ENCODE measurements at places on chromosomes 6 and 20.

DNA sequence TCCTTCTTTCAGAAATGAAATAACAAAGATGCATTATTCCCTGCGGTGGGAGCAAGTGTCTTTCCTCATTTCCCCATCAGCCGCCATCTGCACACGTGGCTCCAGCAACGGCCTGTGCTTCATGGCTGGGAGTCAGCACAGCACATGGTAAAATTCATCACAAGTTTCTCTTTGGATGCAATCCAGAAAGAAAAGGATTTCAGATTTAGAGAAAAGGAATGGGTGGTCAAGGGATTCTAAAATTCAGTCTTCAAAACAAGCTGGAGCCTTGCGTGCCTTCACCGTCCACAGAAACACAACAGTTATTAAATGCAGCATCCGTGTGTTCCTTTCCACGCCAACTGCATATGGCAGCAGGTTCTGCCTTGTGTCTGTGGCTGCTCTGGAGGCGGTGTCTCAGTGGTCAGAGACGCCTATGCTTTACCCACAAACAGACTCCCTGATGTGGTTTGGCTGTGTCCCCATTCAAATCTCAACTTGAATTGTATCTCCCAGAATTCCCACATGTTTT, 107.6 kb downstream of the THBS2 start:
- peak; percentile 31 for DNase-seq

DNA sequence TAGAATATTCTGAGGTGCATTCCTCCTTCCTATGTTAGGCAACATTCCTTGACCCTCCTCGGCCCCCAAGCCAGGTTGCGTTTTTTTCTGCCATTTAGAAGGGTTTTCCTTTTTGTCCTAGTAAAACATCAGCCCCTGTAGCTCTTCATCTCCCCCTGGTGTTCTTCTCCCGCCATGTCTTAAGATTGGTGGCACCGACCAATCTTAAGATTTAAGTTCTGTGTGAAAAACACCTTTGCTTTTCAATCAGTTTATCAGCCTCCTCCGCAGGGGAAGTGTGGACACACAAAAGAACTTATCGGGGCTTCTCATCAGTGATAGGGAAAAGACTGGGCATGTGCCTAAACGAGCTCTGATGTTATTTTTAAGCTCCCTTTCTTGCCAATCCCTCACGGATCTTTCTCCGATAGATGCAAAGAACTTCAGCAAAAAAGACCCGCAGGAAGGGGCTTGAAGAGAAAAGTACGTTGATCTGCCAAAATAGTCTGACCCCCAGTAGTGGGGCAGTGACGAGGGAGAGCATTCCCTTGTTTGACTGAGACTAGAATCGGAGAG, 719 bp upstream of the EDN1 start:
- peak; percentile 68 for DNase-seq

DNA sequence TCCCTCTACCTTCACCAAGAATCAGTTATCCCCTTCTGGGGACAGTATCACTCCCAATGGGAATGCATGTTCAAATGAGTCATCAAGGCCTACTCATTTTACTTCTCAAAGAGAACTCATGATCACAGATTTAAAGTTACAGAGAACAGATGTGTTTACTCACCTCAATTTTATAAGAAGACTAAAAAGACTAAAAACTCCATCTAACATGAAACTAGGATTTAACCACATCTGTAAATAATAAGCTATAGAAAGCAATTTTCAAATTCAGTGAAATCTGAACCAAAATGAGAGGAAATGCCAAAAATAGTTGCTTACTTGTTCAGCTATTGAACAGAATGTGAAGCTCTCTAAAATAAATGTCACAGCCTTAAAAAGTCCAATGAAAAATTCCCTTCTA, 300.1 kb upstream of the KCNQ5 start:
- no peak for DNase-seq

- no peak for DNase-seq
Observed at GRCh38 chr6:21611485-21611884, 17.9 kb downstream of the SOX4 start.

DNA sequence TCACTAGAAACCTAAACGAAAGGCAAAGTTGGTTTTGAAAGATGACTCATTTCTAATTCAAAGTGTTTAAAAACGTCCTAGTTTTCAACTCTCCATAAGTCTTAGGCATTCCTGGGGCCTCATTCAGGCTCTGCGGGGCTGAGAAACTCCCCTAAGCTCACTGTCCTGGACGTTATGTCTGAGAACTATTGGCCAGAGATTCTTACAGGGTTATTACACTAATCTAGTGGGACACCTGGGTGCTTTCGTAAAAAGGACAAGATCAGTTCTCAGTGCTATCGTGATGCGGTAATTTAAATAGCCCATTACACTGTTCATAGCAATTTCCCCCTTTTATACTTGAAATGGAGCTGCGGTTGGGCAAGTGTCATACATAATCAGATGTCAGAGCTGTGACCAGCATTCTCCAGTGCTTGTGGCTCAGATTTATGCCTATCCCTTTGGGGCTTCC, 280.9 kb downstream of the QKI start:
- DNase-seq, result no peak

DNA sequence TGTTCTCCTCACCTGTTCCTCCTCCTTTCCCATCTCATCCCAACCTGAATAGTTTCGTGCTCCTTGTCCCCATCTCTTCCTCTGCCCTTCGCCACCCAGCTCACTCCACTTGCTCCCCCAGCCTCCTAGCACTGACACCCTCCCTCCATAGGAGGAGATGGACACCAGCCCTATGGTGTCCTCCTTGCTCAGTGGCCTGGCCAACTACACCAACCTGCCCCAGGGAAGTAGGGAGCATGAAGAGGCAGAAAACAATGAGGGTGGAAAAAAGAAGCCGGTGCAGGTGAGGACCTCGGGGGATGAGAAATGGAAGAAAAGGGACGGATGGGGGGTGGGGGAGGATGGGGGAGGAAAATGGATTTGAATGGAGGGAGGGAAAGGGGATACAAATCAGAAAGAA, 6.2 kb downstream of the SLC12A5 start:
- no peak for DNase-seq

DNA sequence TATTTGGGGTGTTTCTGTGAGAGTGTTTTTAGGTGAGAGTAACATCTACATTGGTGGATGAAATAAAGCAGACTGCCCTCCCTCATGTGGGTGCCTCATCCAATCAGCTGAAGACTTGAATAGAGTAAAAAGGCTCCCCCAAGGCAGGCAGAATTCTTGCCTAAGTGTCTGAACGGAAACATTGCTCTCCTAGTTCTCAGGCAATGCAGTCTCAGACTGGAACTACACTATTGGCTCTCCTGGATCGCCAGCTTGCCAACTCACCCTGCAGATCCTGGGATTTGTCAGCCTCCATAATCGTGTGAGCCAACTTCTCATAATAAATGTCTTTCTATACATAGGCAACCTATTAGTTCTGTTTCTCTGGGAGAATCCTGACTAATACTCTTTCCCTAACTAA, 5.5 kb upstream of the TMEM170B start:
- DNase-seq, result no peak

GRCh38 chr6:116366740-116367275, 3.9 kb upstream of the DSE start:
- DNase-seq, result no peak

GRCh38 chr20:15039088-15039752, 701.8 kb upstream of the FLRT3 start:
- DNase-seq, result no peak

- DNase-seq, result no peak
Observed at GRCh38 chr20:36179170-36179945, 24.8 kb downstream of the EPB41L1 start.

GRCh38 chr6:64230530-64230929, 594.9 kb downstream of the PHF3 start:
- no peak for DNase-seq

DNA sequence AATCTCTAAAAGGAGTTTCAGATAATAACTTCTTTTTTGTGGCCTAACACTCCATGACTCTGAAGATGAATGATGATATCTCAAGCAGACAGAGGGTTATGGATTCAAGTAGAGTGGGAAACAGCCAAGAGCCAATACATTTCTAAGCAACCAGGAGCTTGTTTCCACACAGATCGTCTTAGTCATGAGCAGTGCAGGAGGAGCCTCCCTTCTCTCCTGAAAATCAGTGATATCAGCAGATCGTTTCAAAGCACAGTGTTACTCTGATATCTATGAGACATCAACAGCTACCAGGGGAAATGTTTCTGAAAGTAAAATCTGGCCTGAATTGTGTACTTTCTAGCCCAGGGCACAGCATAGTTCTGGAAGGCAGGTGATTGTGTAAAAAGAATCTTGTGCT, 11.5 kb downstream of the ADGRG6 start:
- DNase-seq, result no peak

DNA sequence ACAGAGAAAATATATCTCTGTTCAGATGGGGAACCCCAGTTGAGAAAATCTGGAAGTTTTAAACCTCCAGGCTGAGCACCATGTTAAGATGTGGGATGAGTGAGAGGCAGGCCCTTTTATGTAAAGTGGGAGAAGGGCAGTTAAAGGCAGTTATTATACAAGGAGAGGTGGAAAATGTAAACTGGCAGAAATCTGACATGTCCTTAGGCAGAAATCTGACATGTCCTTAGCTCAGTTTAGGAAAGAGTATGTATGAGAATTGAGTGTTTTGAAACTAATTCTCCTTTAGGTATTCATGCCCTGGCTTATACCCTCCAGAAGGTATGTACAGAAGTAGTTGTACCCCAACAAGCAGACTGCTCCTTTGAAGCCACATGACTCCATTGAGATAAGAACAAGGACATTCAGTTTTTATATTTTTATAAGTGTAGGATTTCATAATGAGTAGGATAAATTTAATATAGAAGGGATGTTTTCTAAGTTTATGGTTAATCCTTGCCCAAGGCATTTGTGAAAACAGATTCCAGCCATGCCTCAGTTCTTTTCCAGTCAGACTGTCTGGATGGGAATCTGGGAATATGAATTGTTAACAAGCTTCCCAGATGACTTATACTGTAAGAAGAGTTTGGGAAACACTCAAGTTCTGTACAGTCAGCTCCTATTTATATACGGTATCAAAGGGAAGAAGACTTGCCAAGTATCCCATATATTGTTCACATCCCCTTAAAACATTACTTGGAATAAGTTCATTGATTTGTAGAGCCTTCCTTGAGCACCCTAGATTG, 87.7 kb downstream of the SCAND1 start:
- no peak for DNase-seq

DNA sequence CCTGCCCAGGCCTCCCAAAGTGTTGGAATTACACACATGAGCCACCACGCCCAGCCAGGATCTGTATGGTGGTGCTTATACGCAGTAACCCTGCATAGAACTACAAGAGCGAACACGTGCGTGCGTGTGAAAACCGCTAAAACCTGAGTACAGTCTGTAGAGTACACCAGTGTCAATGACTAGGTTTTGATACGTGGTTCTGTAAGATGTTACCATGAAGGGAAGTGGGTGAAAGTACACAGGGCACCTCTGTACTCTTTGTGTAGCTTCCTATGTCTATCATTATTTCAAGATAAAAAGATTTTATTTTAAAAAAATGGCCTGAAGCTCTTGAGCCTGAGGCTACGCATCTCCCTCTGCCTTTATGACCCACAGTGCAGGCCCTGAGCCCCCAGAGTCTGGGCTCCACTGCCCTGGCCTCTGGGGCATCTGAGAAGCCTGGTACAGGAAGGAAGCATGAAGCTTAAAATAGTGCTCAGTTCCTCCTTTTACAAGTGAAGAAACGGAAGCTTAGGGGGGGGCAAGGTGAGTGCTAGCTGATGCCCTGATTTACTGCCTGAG, 21.6 kb downstream of the LY86 start:
- DNase-seq, result peak; percentile 79

- peak; percentile 95 for DNase-seq
Observed at GRCh38 chr6:2853769-2854395, 12.2 kb upstream of the SERPINB1 start.
